ENCODE measurements at places on chromosomes 11 and 22.
A peak's percentile ranks its signal among the peaks of the same experiment; 100 is the strongest.

DNA sequence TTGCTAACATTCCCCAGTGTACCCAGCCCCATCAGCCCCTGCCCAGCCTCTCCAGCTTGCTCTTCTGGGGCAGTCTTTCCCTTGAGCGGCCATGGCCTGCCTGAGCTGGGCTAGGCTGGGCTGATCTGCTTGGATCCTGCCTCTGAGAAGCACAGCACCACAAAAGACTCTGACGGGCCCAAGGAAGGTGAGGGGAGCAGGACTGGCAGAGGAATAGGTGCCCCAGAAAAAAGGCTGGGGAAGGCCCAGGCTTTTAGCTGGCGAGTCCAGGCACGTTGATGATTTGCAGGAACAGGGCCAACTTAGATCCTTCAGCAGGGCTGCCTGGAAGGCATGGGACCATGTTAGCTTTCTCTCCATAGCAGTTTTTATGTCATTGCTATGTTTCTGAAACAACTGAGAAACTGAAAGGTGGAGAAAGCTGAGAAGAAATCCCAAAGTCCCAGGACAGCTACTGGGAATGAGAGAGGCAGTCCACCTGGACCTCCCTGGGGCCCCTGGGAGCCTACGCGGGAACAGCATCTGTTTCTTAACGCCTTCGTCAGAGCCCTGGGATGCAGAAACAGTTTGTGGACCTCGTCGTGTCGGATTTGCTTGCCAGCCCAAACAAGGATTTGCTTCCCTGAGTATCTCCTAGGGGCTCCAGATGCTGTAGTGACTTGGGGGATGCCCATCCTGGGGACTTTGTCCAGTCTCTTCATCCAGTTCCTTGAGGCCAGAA lies 24.4 kb upstream of the FXYD6 start:
- no peak for DNase-seq

- no peak for DNase-seq
Measured at GRCh38 chr11:30446520-30446919, 123.6 kb downstream of the ARL14EP start.

DNA sequence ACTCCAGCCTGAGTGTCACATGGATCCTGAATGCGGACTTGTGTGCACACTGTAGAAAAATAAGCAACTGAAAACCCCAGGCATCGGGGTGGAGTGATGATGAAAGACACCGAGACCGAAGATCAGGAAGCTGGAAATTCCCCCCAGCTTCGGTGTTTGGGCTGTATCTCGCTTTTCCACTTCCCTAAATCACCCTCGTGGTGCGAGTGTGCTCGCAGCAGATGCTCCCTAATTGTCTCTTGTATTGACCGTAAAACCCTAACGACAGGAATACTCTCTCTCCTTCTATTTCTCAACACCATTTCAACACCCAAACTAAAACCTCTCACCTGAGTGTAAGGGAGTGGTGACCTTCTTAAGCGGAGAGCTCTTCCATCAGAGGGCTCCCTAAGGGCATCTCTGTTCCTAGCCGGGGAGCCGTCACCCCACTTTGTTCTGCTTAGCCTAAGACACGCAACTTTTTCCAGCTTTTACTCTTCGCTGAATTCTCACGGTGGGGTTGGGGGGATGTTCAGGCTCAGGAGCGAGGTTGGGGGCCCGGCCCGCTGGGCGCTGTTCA lies 635 bp upstream of the GRK3 start:
- no peak for DNase-seq

DNA sequence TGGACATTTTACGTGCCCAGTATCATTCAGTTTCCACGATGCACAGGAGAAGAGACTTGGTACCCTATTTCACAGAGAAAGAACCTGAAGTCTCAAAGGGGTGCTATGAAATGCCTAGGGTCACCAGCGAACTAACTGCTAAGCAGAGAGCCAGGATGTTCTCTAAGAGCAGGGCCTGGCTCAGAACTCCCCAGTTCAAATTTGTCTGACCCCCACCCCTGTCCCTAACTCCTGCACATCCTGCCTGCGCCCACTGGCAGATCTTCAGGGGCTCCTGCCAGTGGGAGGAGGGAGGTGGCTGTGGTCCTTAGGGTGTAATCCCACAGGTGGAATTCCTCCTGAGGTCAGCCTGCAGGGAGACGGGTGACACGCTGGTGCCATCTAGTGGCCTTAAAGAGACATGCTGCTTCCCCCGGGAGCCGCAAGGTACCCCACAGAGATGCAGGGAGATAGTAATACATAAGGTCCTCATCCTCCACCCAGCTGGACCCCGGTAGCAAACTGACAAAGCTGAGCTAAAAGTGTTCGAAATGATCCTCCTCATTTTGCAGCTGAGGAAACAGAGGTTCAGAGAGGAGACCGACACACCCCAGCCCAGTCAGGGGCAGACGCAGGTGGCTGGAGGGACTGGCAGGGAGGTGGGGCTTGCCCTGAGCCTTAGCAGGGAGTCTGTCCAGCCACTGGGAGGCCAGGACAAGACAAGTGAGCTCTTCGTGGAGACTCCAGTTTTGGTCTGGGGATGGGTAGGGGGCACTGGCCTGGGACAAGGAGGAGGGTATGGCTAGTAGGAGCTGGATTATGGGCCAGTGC lies 34.1 kb downstream of the MB start:
- DNase-seq = peak; percentile 50
